ENCODE measurements at places on chromosomes 5 and 9.

GRCh38 chr5:147400126-147400809 is 109.6 kb downstream of the DPYSL3 start:
- no peak for DNase-seq

GRCh38 chr5:34832568-34832967 is 6.4 kb upstream of the TTC23L start:
- no peak for DNase-seq

- no peak for DNase-seq
These were observed 8.1 kb downstream of the PPP3R2 start for GRCh38 chr9:101586651-101587050.

GRCh38 chr5:40842351-40842750 is 1.2 kb downstream of the CARD6 start:
- DNase-seq: no peak

- DNase-seq: no peak
These were observed 28.5 kb upstream of the CORO2A start for GRCh38 chr9:98220911-98221310.

GRCh38 chr5:14025569-14026286 is 81.2 kb upstream of the DNAH5 start:
- no peak for DNase-seq

- no peak for DNase-seq
These were observed 90.4 kb upstream of the PUM3 start for GRCh38 chr9:2934241-2934650.

All from activated naive CD4-positive, alpha-beta T cell treated with Interleukin-2 at 50 U/mL for 16 hours (primary cell).